ENCODE measurements at places on chromosomes 11 and 22.
A peak's percentile ranks its signal among the peaks of the same experiment; 100 is the strongest.

DNA sequence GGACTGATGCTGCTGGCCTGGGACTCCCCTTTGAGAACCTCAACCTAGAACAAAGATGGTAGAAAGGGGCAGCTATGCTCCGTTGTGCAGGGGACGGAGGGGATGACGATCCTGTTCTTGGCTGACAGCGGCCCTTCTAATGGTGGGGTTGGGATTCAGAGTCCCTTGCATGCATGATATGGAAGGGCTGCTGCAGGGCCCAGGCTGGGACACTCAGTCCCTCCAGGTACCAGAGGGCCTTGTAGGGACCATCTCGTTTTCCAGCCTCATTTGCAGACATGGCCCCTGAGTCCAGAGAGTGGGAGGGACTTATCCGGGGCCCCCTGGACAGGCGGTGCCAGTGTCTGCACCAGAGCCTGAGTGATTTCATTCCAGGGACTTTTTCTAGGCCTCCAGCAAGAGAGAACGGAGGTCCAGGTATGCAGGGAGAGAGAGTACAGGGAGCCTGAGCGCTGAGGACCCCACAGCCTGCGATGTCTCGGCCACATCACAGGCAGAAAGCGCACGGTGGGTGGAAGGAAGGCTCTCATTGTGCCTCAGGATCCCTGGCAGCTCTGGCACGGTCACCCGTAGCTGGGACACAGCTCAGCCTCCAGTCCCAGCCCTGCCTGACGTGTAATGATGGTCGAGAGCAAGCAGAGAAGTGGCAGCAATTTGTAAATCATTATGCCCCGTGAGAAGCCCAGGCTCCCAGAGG is 860.8 kb downstream of the TBC1D22A start:
- DNase-seq = no peak

DNA sequence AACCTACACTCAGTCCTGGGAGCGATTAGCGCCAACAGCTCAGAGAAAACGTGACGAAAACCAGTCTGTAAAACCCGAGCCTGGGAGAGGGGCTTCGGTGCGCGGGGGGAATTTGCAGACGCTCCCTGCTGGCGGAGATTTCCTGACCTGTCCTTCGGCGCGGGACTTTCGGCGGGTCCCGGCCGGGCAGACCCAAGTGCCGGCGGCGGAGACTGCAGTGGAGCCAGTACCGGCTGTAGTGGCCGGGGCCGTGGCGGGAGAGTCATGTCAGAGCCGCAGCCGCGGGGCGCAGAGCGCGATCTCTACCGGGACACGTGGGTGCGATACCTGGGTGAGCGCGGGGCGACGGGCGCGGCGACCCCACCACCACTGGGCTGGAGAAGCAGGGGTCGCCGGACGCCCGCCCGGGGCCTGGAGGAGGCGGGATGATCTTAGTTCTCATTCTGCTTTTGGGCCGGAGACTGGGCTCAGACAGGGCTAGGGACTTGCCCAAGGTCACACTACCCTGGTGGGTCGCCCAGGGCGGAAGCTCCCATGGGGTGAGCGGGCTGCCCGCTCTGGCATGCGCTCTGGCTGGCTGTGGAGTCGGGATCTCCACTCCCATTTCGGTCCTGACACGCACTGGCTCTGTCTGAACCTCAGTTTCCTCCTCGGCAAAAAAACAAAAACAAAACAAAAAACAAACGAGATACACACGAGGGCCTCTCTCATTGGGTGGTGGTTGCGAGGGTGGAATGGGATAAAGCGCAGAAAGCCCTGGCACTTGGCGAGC is at the start of gene MTFP1:
Gene MTFP1, plus strand, starts transcription at position 153 of the 772 bp plus-strand sequence. Its CDS starts 112 bp downstream, at position 265.
- peak; percentile 44 for DNase-seq

DNA sequence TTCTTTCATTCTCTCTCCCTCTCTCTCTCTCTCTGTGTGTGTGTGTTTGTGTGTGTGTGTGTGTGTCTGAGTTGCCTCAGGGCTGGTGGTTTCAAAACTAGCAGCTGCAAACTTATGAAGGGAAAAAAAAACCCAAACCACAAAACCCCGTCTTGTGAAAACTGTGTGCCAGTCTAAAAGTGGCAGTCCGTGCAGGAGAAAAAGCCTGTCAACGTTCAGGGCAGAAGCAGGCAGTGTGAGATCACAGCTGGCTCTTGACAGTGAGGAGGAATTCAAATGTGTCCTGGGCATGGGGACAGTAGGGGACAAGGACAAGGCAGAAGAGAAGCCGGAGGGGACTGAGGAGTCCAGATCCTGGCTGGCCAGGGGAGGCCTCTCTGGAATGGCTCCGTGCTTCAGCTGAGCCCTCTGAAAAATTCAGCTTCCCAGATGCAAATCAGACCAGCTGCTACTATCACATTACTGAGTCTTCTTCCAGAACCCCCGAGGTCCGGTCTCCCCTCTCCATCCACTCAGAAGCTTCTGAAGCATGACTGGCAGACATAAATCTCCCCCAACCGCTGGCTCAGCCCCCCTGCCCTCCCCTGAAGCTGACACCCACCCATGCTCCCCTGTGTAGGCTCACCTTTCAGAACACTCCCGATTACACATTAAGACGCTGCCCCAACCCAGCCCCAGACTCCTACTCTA is 31.9 kb downstream of the FLI1 start:
- DNase-seq = peak; percentile 76

GRCh38 chr22:23682827-23683355 is 7.9 kb upstream of the RGL4 start:
- DNase-seq = no peak

DNA sequence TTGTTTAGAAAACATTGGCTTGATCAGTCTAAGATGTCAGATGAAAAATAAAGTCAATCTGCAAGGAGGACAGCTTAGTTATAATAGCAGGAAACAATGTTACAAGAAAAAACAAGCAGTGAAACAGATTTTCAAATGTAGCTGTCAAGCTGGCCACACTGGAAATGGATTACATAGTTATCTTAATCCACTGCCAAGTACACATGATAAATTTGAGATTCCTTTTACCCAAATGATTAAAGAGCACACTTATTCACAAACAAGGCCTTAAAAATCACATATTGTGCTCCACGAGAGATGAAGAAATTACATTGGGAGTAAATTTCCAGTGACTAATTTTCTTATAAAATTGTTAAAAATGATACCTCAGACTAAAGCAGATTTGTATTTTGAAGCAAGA is 17.5 kb upstream of the ESAM start:
- no peak for DNase-seq

GRCh38 chr11:122091835-122092234 is 24.2 kb downstream of the BLID start:
- DNase-seq = no peak

DNA sequence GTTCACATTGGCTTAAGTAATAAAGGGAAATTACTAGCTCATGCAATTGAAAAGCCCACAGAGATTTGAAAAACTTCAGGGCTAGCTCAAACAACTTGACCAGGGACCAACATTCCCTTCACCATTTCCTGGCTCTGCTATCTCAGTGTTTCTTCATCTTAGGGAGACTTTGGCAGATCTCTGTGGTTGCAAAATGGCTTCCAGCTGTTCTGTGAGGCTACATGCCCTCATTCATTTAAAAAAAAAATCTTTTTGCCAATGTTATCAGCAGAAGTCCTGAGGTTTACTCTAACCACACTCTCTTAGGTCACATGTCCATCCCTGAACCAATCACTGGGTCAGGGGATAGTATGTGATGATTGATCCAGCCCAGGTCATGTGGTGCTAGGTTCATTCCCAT is 13.9 kb upstream of the RASSF10 start:
- DNase-seq = no peak

GRCh38 chr11:114166362-114166761 is 106.9 kb downstream of the ZBTB16 start:
- no peak for DNase-seq

- no peak for DNase-seq
Measured at GRCh38 chr22:45584621-45585436, 82.1 kb downstream of the FBLN1 start.

- DNase-seq = no peak
Measured at GRCh38 chr11:73916435-73916834, 34.4 kb upstream of the DNAJB13 start.

GRCh38 chr11:61971248-61972111 is 4.0 kb upstream of the FTH1 start:
- DNase-seq = peak; percentile 94

DNA sequence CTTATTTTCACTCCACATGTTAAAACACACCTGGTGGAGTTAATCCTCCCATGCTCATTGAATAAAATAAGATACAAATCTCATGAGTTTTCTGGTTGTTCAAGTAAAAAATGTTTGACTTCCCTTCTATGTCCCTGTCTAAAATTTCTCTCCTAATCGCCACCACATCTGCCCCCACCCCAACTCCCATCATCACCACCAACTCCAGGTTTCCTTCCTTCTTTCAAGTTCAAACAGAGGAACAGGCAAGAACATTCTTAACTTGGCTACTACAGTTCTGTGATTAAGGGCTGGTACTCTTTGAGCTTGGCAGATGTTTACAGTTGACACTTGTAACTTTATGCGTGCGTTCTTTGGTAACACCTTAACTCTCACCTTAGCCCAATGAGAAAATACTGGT is 9.1 kb upstream of the PSMA1 start:
- peak; percentile 56 for DNase-seq

- no peak for DNase-seq
Measured at GRCh38 chr11:129613071-129613470, 202.6 kb upstream of the TMEM45B start.

DNA sequence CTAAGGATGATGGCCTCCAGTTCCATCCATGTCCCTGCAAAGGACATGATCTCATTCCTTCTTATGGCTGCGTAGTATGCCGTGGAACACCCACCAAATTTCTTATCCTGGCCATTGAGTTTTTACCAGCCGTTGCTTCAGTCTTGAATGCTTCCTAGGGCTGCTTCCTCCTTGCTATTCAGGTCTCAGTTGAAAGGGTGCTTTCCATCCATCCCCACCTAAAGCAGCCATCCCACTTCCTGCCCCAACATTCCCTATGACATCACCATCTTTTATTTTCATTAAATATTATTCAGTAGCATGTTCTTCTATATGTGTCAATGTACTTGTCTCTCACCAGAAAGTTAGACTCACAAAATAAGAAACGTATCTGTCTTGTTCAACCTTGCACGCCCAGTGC is 40.7 kb upstream of the SLN start:
- DNase-seq = no peak

GRCh38 chr11:10413268-10413667 is 41.8 kb upstream of the AMPD3 start:
- DNase-seq = peak; percentile 68
